ENCODE measurements at places on chromosomes 5 and 9.

- DNase-seq = peak; percentile 67
Measured at GRCh38 chr5:56409331-56410190, 176.4 kb upstream of the ANKRD55 start.

DNA sequence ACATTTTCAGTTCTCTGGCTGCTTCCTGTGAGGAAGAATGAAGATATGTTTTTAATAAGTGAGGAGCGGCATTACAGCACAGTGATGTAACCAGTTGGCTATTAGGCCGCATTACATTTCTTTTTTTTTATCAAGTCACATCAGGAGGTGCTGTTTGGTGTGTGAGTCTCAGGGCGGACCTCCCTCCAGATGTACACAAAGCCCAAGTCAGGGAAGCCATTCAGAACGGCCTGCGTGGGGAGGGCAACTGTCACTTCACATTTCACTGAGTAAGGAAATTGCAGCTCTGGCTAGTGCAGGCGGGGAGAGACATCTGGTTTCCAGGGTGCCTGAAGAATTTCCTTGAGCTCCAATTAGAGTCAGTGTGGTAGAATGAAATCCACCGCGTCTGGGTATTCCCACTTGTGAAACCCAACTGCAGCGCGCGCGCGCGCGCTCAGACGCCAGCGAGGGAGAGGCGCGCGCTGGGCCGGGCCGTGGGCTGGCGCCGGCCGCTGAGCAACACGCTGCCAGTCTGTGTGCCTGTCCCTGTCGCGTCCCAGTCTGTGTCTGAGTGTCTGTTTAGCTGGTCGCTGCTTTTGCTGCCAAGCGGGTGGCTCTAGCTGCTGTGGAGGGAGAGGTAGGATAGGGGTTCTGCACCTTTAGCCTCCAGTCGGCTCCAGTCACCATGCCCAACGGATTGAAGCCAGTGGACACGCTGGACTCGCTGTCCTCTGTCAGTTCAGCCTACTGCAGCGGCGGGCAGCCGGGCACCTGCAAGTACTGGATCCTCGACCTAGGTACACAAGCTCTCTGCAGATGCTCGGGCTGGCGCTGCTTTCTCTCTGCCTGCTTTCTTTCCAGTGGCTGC, 140.8 kb upstream of the OTULINL start:
- DNase-seq = peak; percentile 88

GRCh38 chr9:134526584-134527477, 114.8 kb upstream of the COL5A1 start:
- peak; percentile 16 for DNase-seq

DNA sequence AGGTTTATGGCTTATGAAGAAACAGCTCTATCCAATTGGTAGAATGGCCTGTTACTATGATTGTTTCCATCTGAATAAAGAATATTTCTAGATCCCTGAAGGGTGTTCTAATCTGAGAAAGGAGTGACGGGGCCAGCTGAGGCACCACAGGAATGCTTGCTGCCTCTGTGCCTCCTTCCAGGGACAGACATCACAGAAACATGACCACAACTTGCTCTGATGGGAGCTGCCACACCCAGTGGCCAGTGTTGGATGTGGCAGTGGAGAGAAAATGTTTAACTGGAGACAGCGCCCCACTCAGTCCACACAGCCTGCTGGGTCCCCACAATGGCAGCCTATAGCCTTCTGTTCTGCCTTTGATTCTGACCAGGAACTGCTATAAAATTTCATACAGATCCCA, 38.6 kb upstream of the TESK1 start:
- DNase-seq = no peak

DNA sequence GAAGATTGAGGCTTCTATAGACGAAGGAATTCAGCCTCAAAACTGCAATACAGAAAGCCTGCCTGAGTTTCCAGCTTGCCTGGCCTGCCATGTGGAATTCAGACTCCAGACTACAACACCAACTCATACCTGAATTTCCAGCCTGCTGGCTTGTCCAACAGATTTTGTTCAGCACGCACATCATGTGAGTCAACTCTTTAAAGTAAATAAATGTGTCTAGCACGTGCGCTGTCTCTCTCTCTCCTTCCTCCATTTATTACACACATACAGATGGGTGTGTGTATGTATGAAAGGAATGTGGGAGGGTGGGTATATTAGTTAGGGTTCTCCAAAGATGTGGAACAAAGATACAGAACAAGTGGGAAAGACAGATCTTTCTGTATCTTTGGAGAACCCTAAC, 82.4 kb upstream of the TAS2R1 start:
- DNase-seq = no peak
